ENCODE measurements at places on chromosomes 13 and 19.

DNA sequence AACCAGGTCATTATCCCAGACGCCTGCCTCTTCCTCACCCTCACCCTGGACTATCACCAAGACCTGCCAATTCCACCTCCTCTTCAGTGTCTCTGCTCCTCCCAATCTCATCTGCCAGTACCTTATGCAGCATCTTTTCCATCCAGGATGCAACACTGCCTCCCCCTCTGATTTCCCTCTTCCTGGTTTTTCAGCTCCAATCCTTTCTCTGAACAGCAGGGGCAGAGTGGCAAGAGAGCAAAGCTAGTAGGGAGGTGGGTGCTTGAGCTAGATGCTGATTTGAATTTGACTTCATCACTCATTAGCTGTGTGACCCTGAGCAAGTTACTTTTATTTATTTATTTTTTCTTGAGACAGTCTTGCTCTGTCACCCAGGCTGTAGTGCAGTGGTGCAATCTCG lies 25.6 kb upstream of the CABP5 start:
- H3K36me3 ChIP-seq: no peaks in the 10 kb centered on the region
- peaks cover 22% of the 10 kb centered on the region for H3K27me3 ChIP-seq
- no peak for DNase-seq
- H3K4me1 ChIP-seq: no peaks in the 10 kb centered on the region
- no peak overlapping the region for H3K4me3 ChIP-seq
- no peak overlapping the region for H3K27ac ChIP-seq

GRCh38 chr13:34308725-34309124 lies 490.8 kb downstream of the RFC3 start:
- H3K36me3 ChIP-seq: no peaks in the 10 kb centered on the region
- DNase-seq: no peak
- H3K27ac ChIP-seq: no peak overlapping the region
- H3K27me3 ChIP-seq: no peaks in the 10 kb centered on the region
- H3K4me3 ChIP-seq: no peak overlapping the region

DNA sequence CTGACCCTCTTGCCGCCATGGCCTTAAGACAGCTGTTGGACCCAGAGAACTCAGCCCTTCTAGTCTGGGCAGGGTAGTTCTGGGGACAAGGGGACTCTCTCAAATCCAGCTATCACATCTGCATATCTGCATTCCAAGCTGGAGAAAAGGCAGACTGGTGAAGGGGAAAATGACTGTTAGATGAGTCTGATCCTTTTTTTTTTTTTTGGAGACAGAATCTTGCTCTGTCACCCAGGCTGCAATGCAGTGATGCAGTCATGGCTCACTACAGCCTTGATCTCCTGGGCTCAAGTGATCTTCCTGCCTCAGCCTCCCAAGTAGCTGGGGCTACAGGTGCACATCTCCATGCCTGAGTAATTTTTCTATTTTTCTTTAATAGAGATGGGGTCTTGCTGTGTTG lies 114.3 kb downstream of the SIPA1L3 start:
- no peak overlapping the region for H3K27ac ChIP-seq
- H3K27me3 ChIP-seq: no peaks in the 10 kb centered on the region
- H3K4me1 ChIP-seq: no peaks in the 10 kb centered on the region
- no peak overlapping the region for H3K4me3 ChIP-seq

- DNase-seq: no peak
- H3K4me3 ChIP-seq: no peak overlapping the region
- H3K4me1 ChIP-seq: peaks cover 10% of the 10 kb centered on the region
- H3K27me3 ChIP-seq: no peaks in the 10 kb centered on the region
- H3K27ac ChIP-seq: no peak overlapping the region
Observed at GRCh38 chr19:43457809-43458208, 7.6 kb downstream of the LYPD3 start.

GRCh38 chr19:10086591-10087192 lies 575 bp downstream of the SHFL start:
- DNase-seq: no peak
- peak overlapping the region; percentile 88 for H3K4me3 ChIP-seq
- no peaks in the 10 kb centered on the region for H3K27me3 ChIP-seq
- H3K4me1 ChIP-seq: peaks cover 15% of the 10 kb centered on the region
- peak overlapping the region; percentile 88 for H3K27ac ChIP-seq

GRCh38 chr19:33486936-33487811 lies 34.4 kb downstream of the PEPD start:
- H3K27ac ChIP-seq: no peak overlapping the region
- peaks cover 8% of the 10 kb centered on the region for H3K4me1 ChIP-seq
- H3K4me3 ChIP-seq: no peak overlapping the region
- no peak for DNase-seq
- H3K36me3 ChIP-seq: no peaks in the 10 kb centered on the region
- no peaks in the 10 kb centered on the region for H3K27me3 ChIP-seq

DNA sequence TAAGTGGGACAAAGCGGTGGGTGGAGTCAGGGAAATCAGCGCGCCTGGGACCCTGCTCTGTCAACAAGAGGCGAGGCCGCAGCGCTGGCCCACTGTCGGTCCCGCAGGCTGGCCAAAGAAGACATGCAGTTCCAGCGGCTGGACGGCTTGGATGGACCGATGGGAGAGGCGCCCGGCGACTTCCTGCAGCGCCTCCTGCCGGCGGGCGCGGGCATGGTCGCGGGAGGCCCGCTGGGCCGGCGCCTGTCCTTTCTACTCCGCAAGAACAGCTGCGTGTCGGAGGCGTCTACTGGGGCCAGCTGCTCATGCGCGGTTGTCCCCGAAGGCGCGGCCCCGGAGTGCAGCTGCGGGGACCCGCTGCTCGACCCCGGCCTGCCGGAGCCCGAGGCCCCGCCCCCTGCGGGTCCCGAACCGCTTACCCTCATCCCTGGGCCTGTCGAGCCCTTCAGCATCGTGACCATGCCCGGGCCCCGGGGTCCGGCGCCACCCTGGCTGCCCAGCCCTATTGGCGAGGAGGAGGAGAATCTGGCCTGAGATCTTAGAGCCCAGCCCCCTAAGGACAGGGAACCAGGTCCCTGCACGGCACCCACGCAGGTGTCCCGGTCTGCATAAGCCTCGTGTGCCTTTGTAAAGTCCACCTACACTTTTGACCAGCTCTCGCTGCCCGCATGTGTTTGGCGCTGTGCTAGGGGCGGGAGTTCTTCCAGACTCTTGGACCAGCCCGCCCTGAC lies 6.1 kb downstream of the BEST2 start:
- peaks cover 33% of the 10 kb centered on the region for H3K27me3 ChIP-seq
- DNase-seq: peak; percentile 49
- no peak overlapping the region for H3K4me3 ChIP-seq
- H3K4me1 ChIP-seq: no peaks in the 10 kb centered on the region
- no peak overlapping the region for H3K27ac ChIP-seq

DNA sequence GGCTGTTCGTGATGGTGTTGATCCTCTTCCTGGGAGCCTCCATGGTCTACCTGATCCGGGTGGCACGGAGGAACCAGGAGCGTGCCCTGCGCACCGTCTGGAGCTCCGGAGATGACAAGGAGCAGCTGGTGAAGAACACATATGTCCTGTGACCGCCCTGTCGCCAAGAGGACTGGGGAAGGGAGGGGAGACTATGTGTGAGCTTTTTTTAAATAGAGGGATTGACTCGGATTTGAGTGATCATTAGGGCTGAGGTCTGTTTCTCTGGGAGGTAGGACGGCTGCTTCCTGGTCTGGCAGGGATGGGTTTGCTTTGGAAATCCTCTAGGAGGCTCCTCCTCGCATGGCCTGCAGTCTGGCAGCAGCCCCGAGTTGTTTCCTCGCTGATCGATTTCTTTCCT lies 12.2 kb upstream of the C19orf33 start:
- peaks cover 4% of the 10 kb centered on the region for H3K36me3 ChIP-seq
- H3K27ac ChIP-seq: no peak overlapping the region
- no peaks in the 10 kb centered on the region for H3K27me3 ChIP-seq
- DNase-seq: no peak
- H3K4me3 ChIP-seq: no peak overlapping the region
- no peaks in the 10 kb centered on the region for H3K4me1 ChIP-seq

GRCh38 chr19:7419777-7420439 lies 68.9 kb downstream of the PEX11G start:
- no peak overlapping the region for H3K4me3 ChIP-seq
- H3K27ac ChIP-seq: peak overlapping the region; percentile 84
- H3K36me3 ChIP-seq: peaks cover 40% of the 10 kb centered on the region
- DNase-seq: no peak

DNA sequence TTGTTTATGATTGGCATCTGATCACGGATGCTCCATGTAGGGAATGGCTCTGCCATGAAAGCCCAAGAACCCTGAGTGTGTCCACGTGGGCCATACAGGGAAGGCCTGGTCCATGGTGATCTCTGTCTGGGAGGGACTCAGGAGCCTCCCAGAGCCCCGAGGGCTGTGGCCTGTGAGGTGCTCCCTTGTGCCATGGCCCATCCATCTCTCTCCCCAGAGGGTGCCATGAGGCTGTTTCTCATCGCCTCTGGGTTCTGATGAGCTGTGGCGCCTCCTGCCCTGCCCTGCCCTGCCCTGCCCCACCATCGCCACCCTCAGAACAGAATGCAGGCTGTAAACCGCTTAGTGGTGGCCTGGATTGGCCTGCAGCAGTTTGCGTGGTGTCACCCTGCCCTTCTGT lies 83.1 kb downstream of the ATP11A start:
- DNase-seq: no peak
- no peak overlapping the region for H3K4me3 ChIP-seq
- H3K4me1 ChIP-seq: peaks cover 23% of the 10 kb centered on the region

- H3K27ac ChIP-seq: peak overlapping the region; percentile 100
- DNase-seq: no peak
- H3K4me1 ChIP-seq: peaks cover 24% of the 10 kb centered on the region
- peak overlapping the region; percentile 95 for H3K4me3 ChIP-seq
Observed at GRCh38 chr19:892243-892893, 619 bp downstream of the MED16 start.

GRCh38 chr13:37369616-37370015 lies 229.0 kb downstream of the POSTN start:
- H3K36me3 ChIP-seq: peaks cover 2% of the 10 kb centered on the region
- H3K27me3 ChIP-seq: no peaks in the 10 kb centered on the region
- no peak for DNase-seq
- H3K4me1 ChIP-seq: no peaks in the 10 kb centered on the region
- no peak overlapping the region for H3K4me3 ChIP-seq
- no peak overlapping the region for H3K27ac ChIP-seq

- no peak overlapping the region for H3K27ac ChIP-seq
- H3K36me3 ChIP-seq: no peaks in the 10 kb centered on the region
- H3K4me3 ChIP-seq: no peak overlapping the region
- DNase-seq: no peak
- no peaks in the 10 kb centered on the region for H3K4me1 ChIP-seq
Observed at GRCh38 chr13:62933809-62934208, 1518.2 kb upstream of the PCDH20 start.

DNA sequence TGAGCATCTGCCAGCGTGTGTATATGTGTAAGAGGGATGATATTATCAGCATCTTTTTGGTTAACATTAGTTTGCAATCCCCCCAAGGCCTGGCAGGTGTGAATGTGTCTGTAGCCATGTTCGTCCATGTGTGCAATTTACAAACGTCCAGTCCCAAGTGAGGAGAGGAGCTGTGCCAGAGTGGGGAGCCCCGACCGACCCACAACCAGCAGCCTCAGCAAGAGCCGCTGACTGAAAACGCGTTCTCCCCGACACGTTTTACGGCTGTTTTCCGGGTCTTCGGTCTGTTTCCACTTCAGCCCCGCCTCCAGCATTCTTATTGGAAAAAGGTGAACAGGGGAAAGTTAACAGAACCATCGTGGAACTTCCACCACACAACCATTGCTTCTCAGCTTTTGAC lies 119.1 kb upstream of the SOX1 start:
- H3K4me3 ChIP-seq: no peak overlapping the region
- H3K27me3 ChIP-seq: no peaks in the 10 kb centered on the region
- no peak overlapping the region for H3K27ac ChIP-seq
- no peaks in the 10 kb centered on the region for H3K4me1 ChIP-seq
- H3K36me3 ChIP-seq: no peaks in the 10 kb centered on the region
- no peak for DNase-seq

- H3K4me1 ChIP-seq: no peaks in the 10 kb centered on the region
- H3K4me3 ChIP-seq: no peak overlapping the region
- no peaks in the 10 kb centered on the region for H3K36me3 ChIP-seq
- no peak for DNase-seq
- H3K27me3 ChIP-seq: peaks cover 32% of the 10 kb centered on the region
Observed at GRCh38 chr13:44414716-44415115, 41.1 kb downstream of the SERP2 start.

DNA sequence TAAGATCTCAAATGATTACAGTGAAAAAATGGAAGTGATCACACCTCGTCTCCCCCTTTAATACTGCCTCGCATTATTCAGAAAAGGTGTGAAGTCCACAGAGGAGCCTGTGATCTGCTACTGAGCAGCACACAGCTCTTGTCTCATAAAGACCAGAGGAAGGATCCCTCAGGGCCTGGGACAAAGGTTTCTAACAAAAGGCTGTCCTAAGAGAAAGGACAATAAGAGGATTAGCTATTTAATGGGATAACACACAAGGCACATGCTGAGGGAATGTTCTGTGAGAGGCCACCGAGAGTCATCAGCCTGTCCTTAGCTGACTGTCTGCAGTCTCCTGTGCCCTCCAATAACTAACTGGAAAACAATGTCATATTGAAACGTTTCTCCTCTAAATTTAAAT lies 26.7 kb downstream of the EBPL start:
- no peaks in the 10 kb centered on the region for H3K27me3 ChIP-seq
- H3K4me3 ChIP-seq: no peak overlapping the region
- H3K4me1 ChIP-seq: peaks cover 5% of the 10 kb centered on the region
- H3K36me3 ChIP-seq: peaks cover 20% of the 10 kb centered on the region

DNA sequence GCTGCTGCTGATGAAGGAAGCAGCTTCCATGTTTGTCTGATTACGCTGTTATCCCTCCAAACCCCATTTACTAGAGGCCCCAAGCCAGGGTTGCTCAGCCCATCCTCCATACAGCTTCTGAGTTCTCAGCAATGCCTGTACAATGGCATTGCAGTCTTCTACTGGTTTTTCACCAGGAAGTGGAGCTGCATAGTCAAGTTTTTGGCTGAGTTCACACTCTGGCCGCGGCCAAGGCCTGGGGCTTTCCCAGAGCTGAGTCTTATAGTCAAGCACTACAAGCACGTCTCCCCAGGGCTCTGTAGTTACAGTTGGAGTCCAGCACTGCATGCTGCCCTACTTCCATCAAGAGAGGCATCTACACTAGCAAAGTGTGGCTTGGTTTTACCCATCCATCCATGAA lies 182.5 kb downstream of the POU4F1 start:
- H3K27ac ChIP-seq: no peak overlapping the region
- no peaks in the 10 kb centered on the region for H3K4me1 ChIP-seq
- H3K36me3 ChIP-seq: no peaks in the 10 kb centered on the region
- no peak overlapping the region for H3K4me3 ChIP-seq

- no peaks in the 10 kb centered on the region for H3K36me3 ChIP-seq
- DNase-seq: no peak
- H3K27ac ChIP-seq: no peak overlapping the region
- peaks cover 22% of the 10 kb centered on the region for H3K27me3 ChIP-seq
- no peak overlapping the region for H3K4me3 ChIP-seq
- no peaks in the 10 kb centered on the region for H3K4me1 ChIP-seq
Observed at GRCh38 chr19:11299946-11300810, 4.2 kb downstream of the TSPAN16 start.

- H3K4me1 ChIP-seq: peaks cover 12% of the 10 kb centered on the region
- H3K4me3 ChIP-seq: peak overlapping the region; percentile 65
- H3K27ac ChIP-seq: peak overlapping the region; percentile 92
- H3K27me3 ChIP-seq: no peaks in the 10 kb centered on the region
- no peak for DNase-seq
- H3K36me3 ChIP-seq: peaks cover 13% of the 10 kb centered on the region
Observed at GRCh38 chr13:97369261-97369893, 64.6 kb upstream of the RAP2A start.

- H3K36me3 ChIP-seq: peaks cover 13% of the 10 kb centered on the region
- DNase-seq: no peak
- no peak overlapping the region for H3K27ac ChIP-seq
- no peaks in the 10 kb centered on the region for H3K27me3 ChIP-seq
Observed at GRCh38 chr13:32590266-32590665, 4.0 kb downstream of the PDS5B start.
